ENCODE measurements at places on chromosomes 5 and 9.

GRCh38 chr5:94932259-94932658 is 313.8 kb downstream of the SLF1 start:
- DNase-seq: no peak

- no peak for DNase-seq
These were observed 1.2 kb downstream of the CDHR2 start for GRCh38 chr5:176550275-176550831.

- DNase-seq: no peak
These were observed 92.9 kb upstream of the PTPN3 start for GRCh38 chr9:109590966-109591365.

GRCh38 chr9:134917431-134918373 is at the start of gene FCN1:
Gene FCN1 (minus strand): TSS chr9:134917912. CDS start chr9:134917871, 41 bp downstream.
- DNase-seq: no peak

DNA sequence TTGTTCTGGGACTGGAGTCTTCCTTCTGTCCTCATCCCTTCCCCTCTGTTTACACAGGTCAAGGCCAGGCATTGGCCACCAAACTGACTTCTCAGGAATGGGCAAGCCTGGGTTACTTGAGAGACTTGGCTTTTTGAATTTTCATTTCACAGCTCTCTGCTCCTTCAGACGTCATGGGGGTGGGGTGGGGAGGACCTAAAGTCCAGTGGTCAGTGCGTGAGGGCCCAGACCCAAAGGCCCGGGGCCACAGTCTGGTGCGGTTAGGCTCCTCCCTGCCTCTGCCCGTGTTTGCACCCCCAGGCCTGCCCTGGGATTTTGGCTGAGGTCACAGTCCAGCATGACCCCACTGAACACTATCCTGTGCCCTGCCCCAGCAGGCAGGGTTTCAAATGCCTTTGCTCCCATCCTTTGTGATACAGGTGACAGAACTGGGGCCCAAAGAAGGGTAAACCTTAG is 4.1 kb upstream of the CXXC5 start:
- no peak for DNase-seq

DNA sequence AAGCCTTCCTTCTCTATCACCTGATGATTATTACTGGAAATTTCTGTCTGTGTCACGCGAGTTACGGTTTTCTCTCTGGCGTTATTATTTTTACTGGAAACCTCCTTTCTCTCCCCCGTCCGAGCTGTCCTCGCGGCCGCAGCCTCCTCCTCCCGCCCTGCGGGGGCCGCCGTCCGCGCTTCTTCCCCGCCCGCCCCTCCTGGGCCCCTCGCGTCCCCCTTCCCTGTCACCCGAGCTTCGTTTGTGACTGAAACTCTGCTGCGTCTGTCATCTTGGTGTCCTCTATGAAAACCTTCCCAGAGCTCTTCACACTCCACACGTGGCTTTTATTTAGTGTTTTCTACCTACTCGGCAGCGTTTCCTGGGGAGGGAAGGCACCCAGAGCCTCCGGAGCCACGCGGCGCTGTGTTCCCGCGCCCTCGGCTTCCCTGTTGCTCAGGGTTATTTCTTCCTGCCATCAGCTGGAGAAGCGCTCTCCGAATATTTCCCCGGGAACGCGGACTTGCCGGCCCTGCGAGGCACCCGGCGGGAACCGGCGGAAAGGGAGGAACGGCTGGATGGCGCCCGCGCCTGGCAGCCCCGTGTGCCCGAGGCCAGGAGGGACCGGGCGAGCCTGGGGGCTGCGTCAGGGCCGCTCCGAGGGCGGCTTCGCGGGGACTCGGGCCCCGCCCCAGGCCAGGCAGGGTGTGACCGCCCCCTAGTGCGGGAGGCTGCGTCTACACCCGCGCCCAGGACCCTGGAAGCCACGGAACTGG is 33.9 kb downstream of the TRIP13 start:
- DNase-seq: peak; percentile 21

DNA sequence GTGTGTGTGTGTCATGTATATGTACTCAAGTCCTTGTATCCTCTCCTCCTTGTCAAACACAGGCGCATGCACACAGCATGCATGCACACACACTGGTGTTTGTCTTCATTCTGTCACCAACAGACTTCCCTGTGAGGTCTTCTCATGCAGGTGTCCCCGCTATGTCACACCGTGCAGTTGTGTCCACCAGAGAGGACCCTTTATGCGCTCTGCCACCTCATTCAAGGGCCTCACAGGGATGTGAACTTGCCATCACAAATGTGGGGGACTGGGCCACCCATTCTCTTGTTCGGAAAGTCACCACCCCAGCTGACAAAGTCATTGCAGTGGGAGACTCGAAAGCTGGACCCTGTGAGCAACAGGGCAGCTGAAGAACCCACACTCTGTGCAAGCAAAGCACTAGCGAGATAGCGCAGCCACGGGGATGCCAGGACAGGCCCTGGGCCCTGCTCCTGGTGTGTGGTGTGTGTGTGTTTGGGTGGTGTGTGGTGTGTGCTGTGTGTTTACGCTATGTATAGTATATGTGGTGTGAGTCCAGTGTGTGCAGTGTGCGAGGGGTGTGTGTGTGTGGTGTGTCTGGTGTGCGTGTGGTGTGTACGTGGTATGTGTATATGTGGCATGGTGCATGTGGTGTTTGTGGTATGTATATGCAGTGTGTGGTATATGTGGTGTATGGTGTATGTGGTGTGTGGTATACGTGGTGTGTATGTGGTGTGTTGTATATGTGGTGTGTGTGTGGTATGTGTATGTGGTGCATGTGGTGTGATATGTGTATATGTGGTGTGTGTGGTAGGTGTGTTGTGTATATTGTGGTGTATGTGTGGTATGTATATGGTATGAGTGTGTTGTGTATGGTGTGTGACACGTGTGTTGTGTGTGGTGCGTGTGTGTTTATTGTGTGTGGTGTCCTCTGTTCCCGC is 30.9 kb upstream of the NXNL2 start:
- no peak for DNase-seq

- no peak for DNase-seq
These were observed 16.7 kb downstream of the MRRF start for GRCh38 chr9:122281368-122281767.

DNA sequence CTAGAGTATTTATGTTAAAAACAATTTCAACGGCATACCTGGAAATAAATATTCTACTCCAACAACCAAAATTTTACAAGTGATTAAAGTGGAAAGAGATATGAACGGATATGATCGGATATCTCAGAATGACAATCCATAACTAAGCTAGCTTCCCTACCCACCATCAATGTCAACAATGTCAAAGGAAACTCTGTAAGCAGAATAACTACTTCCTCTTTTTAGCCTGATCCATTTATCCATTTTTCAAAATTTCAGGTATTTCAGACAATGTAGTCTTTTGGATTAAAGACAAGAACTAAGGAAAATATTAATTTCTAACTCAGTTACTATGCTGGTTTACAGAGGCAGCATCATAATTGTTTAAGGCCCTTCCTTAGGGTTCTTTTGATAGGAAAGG is 188.7 kb downstream of the DENND1A start:
- DNase-seq: no peak
